ENCODE measurements at places on chromosomes 3 and 15.

DNA sequence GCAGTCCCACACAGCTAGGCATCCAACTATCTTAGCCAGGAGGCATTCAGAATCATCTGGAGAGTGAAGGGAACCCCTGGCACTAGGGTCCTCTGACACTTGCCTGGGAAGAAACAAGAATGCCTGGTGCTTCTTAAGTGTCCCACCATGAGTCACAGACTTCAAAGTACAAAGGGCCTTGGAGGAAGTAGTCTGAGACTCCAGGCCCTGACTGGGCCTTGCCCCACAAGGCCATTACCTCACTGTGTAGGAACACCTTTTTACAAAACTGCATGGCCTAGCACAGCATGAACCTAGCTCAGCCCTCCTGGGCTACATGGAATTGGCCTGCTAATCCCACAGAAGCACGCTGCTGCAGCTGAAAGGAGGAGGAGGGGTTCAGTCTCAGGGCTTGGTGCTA, 104.5 kb upstream of the SLCO2A1 start:
- DNase-seq = no peak

GRCh38 chr3:112967828-112968227, 7.1 kb downstream of the CD200R1 start:
- no peak for DNase-seq

- DNase-seq = no peak
Observed at GRCh38 chr15:33968224-33968623, at the start of gene CHRM5. CHRM5 (plus strand) TSS chr15:33968497; CDS start chr15:34062718, 94,221 bp downstream.

DNA sequence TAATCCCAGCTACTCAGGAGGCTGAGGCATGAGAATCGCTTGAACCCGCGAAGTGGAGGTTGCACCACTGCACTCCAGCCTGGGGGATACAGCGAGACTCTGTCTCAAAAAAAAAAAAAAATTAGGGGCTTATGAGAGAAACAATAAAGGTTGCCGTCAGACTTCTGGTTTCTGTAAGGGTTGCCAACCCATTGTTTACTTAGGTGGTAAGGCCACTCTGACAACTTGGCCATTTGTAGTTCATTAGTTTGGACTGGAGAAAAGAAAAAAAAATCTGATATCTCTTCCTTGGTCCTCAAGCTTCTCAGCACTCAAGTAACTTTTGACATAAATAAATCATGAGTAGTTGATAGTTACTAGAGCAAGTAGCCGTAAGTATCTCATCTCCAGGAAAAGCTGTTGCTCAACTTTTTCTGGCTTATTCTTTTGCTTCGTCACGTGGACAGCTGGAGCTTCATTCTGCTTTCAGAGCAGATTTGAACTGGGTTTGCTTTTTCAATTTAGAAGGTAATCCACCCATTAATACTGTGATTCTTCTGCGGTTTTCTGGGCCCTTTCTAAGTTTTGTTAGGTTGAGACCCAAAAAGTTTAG, 9.4 kb downstream of the SNX1 start:
- DNase-seq = no peak

GRCh38 chr3:178059119-178059518, 477.1 kb upstream of the KCNMB2 start:
- DNase-seq = no peak

- no peak for DNase-seq
Observed at GRCh38 chr3:131329774-131330173, 51.8 kb upstream of the NUDT16 start.

DNA sequence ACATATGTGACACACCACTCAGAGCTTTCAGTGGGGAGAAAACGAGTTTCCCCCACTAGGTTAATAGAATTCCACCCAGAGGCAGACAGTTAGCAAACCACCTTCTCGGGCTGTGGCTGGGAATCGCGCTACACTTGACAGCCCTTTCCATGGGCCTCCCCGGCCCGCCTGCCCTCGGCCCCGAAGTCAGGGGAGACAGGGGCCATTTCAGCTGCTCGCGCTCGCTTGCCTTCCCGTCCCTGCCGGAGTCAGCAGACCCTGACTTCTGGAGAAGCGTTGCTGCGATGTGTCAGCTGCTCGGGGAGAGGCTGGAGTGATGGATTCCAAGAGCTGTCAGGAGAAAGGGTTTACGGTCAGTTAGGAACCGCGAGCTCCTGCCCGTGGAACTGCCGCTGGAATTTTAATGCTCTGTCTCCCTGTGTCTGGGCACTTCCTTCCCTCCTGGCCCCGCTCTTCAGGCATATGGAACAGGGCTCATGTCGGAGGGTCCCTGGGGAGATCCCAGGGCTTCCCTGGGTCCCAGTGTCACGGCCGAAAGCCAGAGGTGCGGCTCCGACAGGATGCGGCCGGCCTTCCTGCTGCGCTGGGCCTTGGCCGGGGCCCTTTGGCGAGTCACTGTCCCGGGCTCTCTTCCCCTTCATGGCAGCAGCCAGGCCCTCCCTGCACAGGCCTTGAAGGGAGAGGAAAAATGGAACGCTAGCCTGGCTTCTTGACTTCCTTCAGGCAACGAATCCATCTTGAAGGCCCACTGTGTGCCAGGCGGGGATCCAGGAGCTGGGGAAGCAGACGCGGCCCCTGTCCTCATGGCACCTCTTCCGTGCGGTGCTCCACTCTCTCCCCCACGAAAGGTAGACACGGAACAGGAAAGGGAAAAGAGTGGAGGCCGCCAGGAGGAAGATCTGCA, 38.4 kb upstream of the VPS8 start:
- DNase-seq = no peak

DNA sequence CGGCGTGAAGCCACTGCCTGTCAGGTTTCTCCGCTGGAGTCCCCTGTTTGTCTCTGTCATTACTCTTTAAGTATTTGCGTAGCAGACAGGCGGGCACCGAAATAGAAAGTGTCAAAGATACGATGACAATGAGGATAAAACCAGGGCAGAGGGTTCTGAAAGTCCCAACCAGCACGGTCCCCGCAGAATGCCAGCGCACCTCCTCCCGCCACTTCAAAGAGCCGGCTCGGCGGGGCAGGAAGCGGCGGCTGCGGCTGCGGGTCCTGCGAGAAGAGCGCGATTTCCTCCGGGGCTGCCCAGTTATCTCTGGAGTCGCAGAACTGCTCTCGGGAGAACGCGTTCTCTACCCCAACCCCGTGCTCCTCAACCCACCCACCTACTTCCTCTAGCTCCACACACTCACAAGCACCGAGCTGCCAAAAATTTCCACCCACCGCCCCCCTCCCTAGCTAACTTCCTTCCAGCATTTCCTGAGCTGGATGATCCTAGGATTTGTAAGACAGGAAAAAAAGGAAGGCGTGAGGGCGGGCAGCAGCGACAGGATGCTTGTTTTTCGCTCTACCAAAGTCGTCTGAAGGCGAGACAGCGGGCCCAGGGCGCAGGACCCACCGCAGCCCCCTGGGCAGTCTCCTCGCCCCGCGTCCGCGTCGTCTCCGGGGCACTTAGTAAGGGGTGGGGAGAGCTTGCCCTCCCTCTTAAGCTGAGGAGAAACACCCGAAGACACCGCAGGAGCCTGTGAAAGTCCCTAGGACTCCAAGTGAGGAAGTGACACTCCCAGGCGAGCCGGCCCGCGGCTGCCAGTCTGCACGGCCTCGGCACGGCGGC, at the start of gene ARHGAP31:
Gene ARHGAP31 (plus strand): TSS at position 513 of the 825 bp plus-strand sequence. CDS start 522 bp downstream, outside the sequence.
- peak; percentile 93 for DNase-seq

- no peak for DNase-seq
Observed at GRCh38 chr3:149599236-149599635, 58.6 kb downstream of the WWTR1 start.

GRCh38 chr3:86251781-86252180, 739.2 kb downstream of the VGLL3 start:
- no peak for DNase-seq

GRCh38 chr15:75063889-75064288, 40.5 kb downstream of the PPCDC start:
- no peak for DNase-seq

DNA sequence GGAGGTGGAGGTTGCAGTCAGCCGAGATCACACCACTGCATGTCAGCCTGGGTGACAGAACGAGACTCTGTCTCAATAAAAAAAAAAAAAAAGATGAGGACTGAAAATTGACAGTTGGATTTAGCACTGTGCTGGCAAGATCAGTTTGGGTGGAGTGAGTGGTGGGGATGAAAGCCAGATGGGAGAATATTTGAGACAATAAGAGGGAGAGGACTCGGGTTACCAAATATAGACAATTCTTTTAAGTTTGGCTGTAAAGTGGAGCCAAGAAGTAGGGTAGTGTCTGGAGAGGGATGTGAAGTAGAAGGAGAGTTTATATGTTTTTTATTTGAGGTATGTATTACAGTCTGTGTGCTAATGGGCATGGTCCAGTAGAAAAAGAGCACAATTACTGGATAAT, 20.4 kb downstream of the TMOD3 start:
- DNase-seq = no peak

GRCh38 chr3:33145221-33145900, 31.5 kb downstream of the CRTAP start:
- DNase-seq = no peak

DNA sequence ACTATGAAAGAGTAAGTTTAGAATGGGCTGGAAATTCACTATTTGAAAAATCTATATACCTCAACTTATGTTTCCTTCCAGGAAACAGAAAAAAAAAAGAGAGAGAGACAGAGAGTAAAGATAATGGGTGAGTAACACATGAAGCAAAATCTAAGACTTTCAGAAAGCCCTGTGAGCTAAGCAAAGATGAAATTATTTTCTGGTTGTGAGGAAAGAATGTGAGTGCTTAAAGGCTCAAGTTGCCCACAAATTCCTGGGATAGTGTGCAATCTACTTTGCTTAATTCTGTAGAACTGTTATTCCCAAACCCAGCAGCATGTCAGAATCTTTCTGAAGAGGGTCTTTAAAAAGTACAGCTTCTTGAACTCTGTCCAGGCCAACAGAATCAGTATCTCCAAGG, 337.7 kb upstream of the AGTR1 start:
- no peak for DNase-seq

DNA sequence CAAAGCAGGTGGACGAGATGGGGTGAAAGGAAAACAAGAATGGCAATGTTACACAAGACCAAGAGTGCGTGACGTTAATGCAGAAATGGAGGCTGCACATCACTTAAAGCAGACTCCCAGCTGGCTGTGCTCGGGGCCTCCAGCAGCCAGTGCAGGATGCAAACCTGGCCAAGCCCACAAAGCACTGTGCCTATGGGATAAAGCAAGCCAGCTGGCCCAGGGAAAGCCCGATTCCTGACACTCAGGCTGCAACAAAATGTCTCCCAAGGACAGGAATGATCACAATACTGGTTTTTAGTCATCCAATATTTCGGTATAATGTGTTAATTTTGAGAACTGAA, 86.2 kb downstream of the SEC22A start:
- no peak for DNase-seq

All from activated CD4-positive, alpha-beta T cell treated with anti-CD3 and anti-CD28 coated beads for 36 hours (primary cell).